ENCODE measurements at places on chromosomes 7 and 10.

- no peak for DNase-seq
These were observed 22.3 kb downstream of the ZNF783 start for GRCh38 chr7:149284343-149284742.

DNA sequence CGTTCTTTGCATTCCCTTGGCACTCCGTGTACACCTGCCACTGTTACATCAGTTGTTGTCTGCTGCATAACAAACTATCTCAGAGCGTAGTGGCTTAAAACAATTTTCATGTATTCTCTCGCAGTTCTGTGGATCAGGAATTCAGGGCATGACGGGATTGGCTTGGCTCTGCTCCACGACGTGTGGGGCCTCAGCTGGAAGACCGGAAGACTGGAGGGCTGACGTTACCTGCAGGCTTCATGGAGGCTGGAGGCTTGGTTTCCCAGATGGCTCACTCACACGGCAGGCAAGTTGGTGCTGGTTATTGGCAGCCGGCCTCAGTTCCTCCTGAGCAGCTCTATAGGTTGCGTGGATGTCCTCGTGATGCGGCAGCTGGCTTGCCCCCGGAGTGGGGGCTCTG lies 25.5 kb downstream of the NYAP1 start:
- DNase-seq = no peak

DNA sequence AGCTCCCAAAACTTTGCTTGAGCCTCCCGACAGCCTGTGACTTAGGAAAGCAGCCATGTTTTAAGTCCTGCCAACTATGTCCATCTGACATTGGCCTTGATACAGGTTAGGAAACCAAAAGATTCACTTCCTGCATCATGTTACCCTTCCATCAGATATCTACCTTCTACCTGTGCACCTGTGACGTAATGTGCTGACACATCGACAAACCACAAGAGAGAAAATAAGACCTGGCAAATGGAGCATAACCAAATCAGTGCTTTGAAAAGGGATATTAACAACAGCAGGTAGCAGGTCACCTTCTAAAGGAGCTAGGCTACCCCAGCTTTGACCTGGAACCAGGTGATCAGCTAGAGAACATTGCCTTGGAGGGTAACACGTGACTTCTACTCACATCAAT lies 14.8 kb upstream of the PRR15 start:
- peak; percentile 65 for DNase-seq

DNA sequence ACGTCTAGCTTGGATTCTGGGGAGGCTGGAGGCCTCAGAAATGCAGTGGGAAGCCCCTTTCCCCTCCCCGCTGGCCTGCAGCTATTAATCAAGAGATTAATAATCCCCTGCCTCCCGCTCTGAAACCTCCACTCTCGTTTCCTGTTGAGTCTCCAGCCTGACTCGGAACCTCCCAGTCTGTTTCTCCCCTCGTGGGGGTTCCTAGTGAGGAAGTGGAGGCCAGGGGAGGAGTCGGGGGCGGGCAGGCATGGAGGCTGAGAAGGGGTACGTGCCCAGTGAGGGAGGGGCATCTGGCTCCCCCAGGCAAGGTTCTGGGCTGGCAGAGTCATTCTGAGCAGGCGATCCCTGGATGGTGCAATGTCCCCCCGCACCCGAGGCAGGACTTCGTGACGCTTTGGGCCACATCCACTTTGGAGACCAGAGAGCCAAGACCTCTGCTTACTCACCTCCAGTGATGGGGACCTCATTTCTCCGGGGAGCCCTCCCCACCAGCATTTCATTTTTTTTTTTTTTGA lies 73.6 kb downstream of the COL26A1 start:
- no peak for DNase-seq

- DNase-seq = no peak
These were observed 107.8 kb downstream of the SFMBT2 start for GRCh38 chr10:7302930-7303557.

DNA sequence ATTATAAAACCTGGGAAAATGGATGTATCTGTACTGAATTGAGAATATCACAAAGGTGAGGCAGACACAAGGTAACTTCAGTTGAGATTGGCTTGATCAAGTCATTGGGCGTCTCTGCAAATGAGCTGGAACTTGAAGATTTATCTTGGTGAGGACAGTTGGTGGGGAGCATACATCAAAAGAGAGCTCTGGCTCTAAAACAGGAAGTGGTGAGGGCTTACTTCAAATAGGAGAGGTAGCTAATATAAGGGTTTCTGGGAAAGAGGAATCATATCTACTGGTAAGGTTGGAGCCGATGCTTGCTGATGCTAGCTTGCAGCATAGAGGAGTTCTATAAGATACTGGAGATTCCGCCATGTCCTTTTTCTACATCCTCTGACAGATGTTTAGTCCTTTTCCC lies 39.9 kb upstream of the FGL2 start:
- no peak for DNase-seq

DNA sequence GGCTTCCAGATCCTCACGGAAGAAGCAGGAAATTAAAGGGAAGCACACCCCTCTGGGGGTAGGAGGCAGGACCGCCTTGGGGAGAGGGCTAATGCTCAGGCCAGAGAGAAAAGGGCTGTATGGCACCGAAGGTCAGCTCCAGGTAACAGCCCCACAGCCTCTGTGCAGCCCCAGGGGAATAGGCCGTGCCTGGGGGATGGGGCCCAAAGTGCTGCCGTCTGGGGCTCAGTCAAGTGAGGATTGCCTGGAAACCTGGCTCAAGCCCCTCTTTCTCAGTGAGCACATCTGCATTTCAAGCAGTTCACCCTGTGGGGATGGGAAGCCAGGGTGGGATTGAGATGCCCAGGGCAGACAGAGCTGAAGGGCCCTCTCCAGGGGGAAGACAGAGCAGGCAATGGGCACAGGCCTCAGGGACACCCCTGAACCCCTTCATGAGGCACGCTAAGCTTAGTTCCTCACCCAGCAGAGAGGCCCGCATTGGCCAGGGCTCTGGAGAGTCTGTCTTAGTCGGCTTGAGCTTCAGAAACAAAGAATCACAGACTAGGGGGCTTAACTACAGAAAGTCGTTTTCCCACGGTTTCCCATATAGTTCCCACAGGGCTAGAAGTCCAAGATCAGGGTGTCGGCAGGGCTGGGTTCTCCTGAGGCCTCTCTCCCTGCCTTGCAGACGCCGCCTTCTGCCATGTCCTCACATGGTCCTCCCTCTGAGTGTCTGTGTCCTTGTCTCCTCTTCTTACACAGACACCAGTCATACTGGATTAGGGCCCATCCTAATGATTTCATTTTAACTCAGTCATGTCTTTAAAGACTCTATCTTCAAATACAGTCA lies 118.2 kb downstream of the PTPN20 start:
- no peak for DNase-seq

GRCh38 chr7:25802057-25802456 lies 349.9 kb upstream of the NFE2L3 start:
- DNase-seq = no peak

DNA sequence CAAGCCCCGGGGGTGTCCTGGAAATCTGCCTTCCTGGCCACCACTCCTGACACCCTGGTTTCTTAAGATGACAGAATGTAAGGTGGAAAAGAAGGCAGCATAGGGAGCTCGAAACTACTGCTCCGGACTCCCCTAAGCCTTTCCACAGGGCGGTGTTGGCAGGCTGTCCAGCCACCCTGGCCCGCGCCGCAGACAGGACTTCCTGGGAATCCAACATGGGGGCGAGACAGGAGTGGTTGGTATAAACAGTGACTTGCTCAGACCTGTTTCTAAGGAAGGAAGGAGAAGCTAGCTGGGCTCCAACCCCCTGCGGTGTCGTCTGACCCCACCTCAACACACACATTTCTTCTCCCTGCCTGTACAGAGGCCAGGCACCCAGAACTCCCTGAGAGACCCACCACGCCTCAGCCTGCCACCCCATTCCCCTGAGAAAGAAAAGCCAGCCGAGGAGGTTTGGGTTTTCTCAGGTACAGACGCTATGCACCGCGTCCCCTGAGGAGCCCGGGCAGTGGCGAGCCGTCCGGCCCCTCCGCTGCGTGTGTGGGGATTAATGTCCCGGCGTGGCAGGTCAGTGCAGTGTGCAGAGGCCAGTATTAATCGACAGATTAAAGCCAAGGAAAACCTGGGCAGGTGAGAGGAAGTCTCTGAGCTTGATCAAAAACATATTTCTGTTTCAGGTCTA lies 349.6 kb upstream of the MKI67 start:
- DNase-seq = no peak

- no peak for DNase-seq
These were observed 85.5 kb downstream of the NKX6-2 start for GRCh38 chr10:132700156-132701098.

DNA sequence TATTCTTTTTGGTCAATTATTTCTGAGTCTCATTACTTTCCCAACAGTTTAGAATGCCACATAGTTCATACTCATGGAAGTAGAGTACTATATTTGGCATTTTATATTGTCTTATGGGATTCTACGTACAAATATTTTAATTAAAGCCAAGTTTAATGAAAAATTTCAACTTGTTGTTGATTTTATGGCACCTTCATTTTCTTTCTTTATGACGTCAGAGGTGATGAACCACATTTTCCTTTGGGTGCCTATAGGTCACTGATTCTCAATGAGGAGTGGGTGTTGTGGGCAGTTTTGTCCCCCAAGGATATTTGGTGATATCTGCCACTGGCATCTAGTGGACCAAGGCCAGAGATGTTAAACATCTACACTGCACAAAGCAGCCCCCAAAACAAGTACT lies 1071.3 kb downstream of the NXPH1 start:
- no peak for DNase-seq

GRCh38 chr10:24303522-24304310 lies 94.8 kb downstream of the KIAA1217 start:
- no peak for DNase-seq

DNA sequence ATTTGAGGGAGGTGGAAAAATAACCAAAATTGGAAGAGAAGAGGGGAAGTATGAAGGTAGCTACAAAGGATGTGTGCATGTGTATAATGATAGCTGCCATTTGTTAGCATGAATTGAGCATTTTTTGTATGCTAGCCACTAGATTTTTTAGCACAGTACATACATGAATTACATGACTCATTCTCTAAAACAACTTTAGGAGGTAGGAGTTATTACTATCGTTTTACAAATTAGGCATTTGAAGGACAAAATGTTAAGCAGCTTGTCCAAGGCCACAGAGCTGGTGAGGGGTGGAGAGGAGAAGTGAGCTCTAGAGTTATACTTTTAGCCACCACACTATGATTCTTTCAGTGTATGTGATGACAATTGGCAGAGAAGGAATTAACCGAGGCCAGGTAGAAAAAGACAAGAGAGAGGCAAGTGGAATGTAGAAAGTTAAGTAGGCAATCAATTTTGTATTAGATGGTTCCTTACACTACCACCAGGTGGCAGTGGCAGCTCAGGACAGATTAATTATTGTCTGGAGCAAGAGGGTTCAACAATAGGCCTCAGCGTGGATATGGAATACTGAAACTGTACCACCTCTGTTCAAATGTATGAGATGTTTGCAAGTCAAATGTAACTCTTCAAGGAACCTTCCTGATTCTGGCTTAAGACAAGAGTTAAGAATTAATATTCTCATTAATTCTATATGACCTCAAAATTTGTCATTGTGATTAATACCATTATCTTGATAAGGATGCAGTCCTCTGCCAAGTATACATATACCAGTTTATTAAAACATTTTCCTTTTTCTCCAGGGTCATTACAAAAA lies 128.0 kb downstream of the MBL2 start:
- DNase-seq = peak; percentile 97

- DNase-seq = no peak
These were observed 4.5 kb downstream of the STAM start for GRCh38 chr10:17648243-17649035.

DNA sequence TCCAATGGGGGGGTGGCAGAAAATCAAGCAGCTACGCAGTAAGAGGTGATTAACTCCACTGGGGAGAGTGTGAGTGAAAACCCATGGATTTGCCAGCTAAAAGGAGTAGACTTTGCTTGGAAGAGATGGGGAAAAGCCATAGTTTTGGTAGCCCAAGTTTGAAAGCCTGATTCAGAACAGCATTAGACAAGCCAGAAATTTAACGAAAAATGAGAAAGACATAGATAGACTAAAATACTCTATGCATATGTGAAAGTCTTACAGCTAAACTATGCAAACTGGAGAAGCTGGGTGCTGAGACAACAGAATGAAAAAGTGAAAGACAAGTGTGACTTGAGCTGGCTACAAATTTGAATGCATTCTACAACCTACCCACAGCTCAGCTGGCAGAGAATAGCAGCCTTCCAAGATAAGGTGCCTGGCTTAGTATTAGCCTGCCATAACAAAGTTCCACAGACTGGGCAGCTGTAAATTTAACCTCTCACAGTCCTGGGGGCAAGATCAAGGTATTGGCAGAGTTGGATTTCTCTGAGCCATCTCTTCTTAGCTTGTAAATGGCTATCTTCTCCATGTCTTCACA lies 156.6 kb downstream of the CDC14C start:
- no peak for DNase-seq

GRCh38 chr7:1758028-1758858 lies 88.2 kb downstream of the ELFN1 start:
- DNase-seq = peak; percentile 68

GRCh38 chr10:130121486-130122079 lies 11.0 kb upstream of the C10orf143 start:
- no peak for DNase-seq

GRCh38 chr7:32145911-32146310 lies 75.7 kb upstream of the PDE1C start:
- DNase-seq = no peak

GRCh38 chr7:121330053-121330833 lies 1.4 kb downstream of the WNT16 start:
- DNase-seq = no peak

DNA sequence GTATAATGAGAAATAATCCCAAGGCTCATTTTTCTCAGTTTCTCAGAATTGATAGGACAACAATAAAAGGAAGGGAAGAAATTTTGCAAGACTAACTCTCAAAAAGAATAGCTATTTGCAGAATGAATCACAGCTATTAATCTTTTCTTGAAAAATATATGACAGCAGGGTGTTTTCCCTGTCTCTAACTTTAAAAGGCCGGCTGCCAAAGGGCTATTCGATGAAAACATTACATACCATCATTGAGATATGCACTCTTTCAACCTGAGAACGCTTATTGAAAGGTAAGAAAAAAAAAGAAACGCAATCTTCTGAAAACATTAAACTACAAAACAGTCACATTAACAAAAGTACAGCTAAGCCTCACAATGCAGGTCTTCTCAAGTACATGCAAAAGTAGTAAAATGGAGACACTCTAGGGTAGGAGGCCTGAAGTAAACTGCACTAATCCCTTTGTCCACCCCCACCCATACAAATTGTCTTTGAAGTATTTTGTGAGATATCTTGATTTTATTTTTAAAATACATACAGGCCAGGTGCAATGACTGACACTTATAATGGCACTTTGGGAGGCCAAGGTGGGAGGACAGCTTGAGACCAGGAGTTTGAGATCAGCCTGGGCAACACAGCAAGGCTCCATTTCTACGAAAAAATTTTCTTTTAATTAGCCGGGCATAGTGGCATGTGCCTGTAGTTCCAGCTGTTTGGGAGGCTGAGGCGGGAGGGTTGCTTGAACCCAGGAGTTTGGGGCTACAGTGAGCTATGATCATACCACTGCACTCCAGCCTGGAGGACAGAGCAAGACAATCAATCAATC lies 83.0 kb downstream of the PARD3 start:
- DNase-seq = peak; percentile 100

GRCh38 chr10:29771376-29771775 lies 136.6 kb upstream of the SVIL start:
- DNase-seq = no peak
